ENCODE measurements at places on chromosomes 12 and 14.

DNA sequence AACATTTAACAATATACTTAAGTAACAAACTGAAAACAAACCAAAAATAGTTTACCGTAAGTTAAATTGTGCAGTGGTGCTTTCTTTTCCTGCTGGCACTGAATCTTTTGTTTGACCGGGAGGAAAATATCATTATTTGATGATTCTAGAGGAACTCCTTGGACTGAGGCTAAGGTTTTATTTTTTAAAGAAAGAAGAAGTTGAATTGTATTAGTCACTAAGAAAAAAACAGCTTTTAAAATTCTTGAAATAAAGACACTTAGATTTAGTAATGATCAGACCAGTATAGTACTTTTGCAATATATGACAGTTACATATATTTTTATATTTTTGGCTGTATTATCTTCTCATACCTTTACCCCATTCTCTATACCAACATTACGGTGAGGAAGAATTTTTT is 10.3 kb downstream of the MIS18BP1 start:
- no peak for DNase-seq

GRCh38 chr12:24562771-24563431 is 386.0 kb downstream of the BCAT1 start:
- peak; percentile 75 for DNase-seq

DNA sequence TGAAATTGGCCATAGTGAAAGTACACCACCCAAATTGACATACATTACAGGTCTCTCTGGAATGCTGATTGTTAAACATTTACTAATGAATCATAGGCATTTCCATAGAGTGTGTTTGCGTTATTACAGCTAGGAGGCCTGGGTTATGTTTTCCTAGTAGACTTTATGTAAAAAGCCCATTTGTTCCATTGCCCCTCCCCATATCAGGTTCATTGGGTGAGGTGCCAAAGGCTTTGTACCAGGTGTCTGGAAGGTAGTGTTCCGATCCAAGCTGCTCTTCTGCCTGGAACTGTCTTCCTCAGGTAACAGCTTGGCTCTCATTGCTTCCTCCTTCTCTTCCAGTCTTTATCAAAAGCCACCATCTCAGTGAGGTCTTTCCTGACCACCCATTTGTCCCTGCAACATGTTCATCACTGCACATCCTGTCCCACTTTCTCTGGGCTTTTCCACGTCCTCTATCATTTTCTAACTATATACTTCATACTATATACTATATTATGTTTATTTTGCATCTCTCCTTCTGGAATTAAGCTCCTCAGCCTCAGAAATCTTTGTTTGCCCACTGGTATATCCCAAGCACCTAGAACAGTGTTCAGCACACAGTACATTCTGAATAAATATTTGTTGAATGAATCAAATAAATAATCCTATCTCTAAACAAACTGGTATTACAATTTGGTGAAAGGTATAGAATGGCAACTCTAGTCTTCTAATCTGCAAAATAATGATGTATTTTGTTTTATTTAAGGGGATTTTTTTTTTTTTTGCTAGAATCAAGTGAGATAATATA is 252.3 kb downstream of the KTN1 start:
- DNase-seq = no peak

GRCh38 chr14:68444449-68445168 is 348.3 kb downstream of the ZFP36L1 start:
- DNase-seq = no peak

GRCh38 chr12:68495336-68496070 is 115.2 kb upstream of the RAP1B start:
- DNase-seq = no peak

- no peak for DNase-seq
Observed at GRCh38 chr12:108696111-108696995, 35.0 kb downstream of the CORO1C start.

DNA sequence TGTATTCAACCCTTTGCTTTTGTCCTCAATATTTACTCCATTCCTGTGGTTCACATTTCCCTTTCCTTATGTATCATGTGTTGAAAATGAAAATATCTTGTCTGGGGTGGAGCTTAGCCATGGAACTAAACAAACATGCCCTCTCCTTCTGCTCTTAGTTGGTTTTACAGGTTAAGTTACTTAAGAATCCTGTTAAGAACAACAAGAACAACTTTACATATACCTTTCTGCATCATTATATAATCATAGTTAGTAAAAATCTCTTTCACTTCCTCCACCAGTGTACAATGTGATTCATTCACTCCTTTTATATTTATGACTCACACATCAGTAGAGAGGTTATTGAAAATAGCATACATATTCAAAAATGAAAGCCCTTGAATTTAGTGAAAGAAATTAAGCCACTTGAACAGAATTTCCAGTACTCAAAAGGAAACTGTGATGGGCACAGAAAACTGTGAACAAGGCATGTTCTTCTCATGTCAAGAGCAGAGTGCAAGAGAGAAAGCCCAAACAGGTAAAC is 307.7 kb downstream of the CCDC91 start:
- DNase-seq = no peak

- DNase-seq = peak; percentile 9
Observed at GRCh38 chr12:28202374-28203130, 12.3 kb downstream of the CCDC91 start.

- DNase-seq = no peak
Observed at GRCh38 chr12:20187456-20187855, 180.9 kb upstream of the PDE3A start.

GRCh38 chr12:87127272-87127671 is 871.1 kb upstream of the MGAT4C start:
- DNase-seq = no peak

DNA sequence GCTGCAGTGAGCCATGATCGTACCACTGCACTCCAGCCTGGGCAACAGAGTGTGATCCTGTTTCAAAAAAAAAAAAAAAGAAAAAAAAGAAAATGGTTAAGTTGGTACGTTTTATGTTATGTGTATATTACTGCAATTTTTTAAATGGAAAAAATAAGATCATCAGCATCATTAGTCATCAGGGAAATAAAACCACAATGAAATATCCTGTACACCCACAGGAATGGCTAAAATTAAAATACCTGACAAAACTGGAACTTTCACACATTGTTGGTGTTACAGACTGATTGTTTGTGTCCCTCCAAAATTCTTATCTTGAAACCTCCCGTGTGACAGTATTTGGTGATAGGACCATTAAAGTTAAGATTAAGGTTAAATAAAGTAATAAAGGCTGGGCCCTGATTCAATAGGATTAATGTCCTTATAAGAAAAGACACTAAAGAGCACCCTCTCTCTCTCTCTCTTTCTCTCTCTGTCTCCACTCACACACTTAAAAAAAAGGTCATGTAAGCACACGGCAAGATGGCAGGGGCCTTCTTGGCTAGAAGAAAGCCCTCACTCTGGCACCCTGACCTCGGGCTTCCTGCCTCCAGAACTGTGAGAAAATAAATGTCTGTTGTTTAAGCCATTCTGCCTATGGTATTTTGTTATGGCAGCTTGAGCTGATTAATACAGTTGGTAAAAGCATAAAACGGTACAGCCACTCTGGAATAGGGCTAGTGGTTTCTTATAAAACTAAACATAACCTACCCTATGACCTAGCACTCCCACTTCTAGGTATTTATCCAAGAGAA is 48.3 kb upstream of the ZFP36L1 start:
- DNase-seq = no peak

GRCh38 chr12:32765906-32766305 is 10.2 kb upstream of the YARS2 start:
- DNase-seq = no peak
